ENCODE measurements at places on chromosomes 7 and 10.

GRCh38 chr10:6194311-6194710 lies 8.4 kb upstream of the PFKFB3 start:
- no peak for DNase-seq

GRCh38 chr10:13066527-13066926 lies 33.4 kb upstream of the OPTN start:
- DNase-seq, result no peak

DNA sequence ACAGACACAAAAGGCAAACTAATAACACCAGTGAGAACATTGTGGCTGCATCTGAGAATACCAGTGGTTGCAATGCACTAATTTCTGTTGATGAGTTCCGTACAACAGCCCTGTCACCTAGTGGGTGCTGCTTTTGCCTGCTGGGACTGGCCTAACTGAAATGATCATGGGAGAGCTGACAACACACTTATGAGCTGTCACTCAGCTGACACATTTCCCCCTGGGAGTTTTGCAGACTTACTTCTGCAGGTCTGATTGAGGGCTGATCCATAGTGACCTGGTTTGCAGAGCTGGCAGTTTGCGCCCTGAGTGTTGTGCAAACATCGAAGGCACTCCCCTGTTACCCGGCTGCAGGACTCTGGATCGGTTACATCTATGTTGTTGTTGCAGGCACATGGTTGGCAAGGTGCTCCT lies 60.6 kb upstream of the LAMB1 start:
- DNase-seq, result no peak

GRCh38 chr7:141421306-141421705 lies 129.9 kb upstream of the AGK start:
- no peak for DNase-seq

- no peak for DNase-seq
These were observed 10.7 kb upstream of the GJD4 start for GRCh38 chr10:35594115-35595079.

GRCh38 chr7:94687076-94687475 lies 31.1 kb upstream of the SGCE start:
- DNase-seq, result no peak

DNA sequence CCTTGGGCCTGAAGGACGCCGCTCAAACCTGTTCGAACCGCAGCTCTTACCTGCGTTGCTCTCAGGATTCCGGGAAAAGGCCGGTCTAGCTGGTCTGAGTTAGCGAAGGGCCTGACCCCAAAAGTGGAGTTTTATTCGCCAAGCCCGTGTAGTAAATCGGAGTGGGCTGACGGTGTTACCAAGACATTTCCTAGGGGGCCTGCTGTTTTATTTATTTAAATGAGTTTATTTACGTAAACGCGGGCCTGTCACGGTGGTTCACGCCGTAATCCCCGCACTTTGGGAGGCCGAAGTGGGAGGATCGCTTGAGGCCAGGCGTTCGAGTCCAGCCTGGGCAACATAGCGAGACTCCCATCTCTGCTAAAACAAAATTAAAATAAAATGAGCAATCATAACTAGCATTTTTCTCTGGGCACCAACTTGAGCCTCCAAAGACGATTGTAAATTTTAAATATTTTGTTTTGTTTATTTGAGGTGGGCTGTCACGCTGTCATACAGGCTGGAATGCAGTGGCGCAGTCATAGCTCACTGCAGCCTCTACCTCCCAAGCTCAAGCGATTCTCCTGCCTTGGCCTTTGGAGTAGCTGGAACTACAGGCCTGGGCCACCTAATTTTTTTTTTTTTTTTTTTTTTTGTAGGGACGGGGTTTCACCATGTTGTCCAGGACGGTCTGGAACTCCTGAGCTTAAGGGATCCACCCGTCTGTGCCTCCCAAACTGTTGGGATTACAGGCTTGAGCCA lies 903 bp downstream of the ZNF655 start:
- DNase-seq, result no peak

DNA sequence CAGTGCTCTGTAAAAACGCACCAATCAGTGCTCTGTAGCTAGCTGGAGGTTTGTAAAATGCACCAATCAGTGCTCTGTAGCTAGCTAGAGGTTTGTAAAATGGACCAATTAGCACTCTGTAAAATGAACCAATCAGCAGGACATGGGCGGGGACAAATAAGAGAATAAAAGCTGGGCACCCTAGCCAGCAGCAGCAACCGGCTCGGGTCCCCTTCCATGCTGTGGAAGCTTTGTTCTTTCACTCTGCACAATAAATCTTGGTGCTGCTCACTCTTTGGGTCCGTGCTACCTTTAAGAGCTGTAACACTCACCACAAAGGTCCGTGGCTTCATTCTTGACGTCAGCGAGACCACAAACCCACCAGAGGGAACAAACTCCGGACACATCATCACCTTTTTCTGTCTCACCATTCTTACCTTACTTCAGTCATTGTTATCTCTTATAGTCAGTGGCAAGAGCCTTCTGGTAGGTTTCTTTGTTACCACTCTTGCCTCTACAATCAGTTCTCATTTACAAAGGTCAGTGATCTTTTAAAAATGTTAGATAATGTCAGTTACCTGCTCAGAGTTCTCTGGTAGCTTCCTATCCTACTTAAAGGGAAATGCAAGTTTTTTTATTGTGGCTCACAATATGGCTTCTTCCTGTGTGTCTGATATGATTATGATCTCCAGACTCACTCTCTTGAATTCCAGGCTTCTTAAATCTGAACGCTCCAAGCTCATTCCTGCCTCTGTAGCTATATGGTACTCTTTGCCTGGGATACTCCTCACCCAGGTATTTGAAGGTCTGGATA lies 4.5 kb downstream of the STAM start:
- no peak for DNase-seq

GRCh38 chr10:22670788-22671187 lies 43.6 kb downstream of the PIP4K2A start:
- no peak for DNase-seq

DNA sequence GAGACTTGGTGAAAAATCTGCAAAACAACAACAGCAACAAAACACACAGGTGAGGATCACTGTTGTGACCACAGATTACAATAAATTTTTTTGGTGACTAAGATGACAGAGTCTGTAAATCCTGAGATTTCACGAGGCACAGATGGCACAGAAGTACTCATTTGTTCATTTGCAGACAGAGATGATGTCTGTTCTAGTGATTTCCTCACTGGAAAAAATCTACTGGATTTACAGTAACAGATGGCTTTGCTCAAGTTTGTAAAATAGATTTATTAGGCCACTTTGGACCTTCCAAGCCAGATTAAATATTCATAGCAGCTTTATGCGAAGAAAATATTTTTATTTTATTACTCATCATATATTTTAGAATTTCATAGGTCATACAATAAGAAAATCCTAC lies 113.5 kb upstream of the IL6 start:
- DNase-seq, result no peak

GRCh38 chr7:27168265-27168947 lies 3.1 kb upstream of the HOXA9 start:
- DNase-seq, result no peak

GRCh38 chr7:116780521-116780920 lies 81.9 kb upstream of the CAPZA2 start:
- no peak for DNase-seq

- DNase-seq, result no peak
These were observed 12.1 kb downstream of the CRYGN start for GRCh38 chr7:151427705-151428377.

GRCh38 chr10:80497187-80498077 lies 40.3 kb upstream of the SH2D4B start:
- DNase-seq, result peak; percentile 73
